Osteocyte (in vitro differentiated cells): ENCODE measurements at places on chromosomes 5 and 9. TPM values are rescaled to one million over a fixed set of nuclear protein-coding genes. Genes with fewer than 3 reads are reported as not detected.

DNA sequence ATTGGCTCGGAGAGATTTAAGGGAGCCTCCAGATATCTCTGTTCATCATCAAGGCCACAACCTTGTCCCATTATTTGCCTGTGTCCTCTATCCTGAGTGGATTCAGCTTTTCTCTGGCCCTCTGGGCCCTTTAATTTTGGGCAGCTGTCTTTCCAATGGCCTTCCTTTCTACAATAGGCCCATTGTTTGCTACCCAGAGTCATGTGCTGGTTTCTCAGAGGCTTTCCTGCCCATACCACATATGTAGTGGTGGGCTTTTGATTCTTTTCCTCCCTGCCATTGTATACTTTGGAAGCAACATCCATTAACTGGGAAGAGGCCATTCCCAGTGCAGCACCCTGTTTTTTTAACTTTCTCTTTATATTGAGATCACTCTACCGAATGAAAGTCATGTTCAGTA, 233.9 kb upstream of the SGCD start:
- no peak for DNase-seq

- no peak for DNase-seq
Measured at GRCh38 chr5:97076098-97076497, 66.3 kb downstream of the LIX1 start.

DNA sequence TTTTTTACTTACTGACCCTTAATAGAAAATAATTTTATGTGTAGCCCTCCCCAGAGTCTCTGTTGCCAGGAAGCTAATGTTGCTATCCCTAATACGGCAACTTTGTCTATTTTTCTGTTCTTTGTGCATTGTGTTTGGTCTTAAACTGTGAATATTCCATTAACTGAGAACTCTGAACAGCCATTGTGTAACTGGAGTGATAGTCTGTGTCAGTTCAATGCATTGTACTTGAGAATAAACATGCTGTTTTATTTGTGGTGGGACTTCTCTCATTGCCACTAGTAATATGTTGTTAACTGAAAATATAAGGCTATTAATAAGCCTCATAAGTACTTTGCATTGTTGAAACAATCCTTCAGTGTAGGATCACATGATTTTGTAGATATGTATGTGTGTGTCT, 278.3 kb upstream of the DMRT1 start:
- DNase-seq, result no peak

- no peak for DNase-seq
Measured at GRCh38 chr5:135395451-135395850, 3.6 kb downstream of the MACROH2A1 start.

DNA sequence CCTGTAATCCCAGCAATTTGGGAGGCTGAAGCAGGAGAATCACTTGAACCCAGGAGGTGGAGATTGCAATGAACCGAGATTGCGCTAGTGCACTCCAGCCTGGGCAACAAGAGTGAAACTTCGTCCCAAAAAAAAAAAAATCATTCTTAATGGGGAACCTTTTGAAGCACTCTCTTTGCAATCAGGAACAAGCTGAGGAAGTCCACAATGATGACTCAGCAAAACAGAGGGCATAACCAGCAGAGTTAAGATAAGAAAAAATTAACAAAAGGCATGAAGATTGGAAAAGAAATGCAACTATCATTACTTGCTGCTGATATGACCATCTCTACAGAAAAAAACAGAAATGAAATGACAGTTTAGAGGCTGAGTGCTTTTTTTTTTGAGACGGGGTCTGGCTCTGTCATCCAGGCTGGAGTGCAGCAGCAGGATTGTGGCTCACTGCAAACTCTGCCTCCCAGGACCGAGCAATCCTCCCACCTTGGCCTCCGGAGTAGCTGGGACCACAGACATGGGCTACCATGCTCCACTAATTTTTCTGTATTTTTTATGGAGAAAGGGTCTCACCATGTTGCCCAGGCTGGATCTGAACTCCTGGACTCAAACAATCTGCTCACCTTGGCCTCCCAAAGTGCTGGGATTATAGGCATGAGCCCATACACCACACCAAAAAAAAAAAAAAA, 88.0 kb downstream of the FNBP1 start:
- DNase-seq, result no peak

DNA sequence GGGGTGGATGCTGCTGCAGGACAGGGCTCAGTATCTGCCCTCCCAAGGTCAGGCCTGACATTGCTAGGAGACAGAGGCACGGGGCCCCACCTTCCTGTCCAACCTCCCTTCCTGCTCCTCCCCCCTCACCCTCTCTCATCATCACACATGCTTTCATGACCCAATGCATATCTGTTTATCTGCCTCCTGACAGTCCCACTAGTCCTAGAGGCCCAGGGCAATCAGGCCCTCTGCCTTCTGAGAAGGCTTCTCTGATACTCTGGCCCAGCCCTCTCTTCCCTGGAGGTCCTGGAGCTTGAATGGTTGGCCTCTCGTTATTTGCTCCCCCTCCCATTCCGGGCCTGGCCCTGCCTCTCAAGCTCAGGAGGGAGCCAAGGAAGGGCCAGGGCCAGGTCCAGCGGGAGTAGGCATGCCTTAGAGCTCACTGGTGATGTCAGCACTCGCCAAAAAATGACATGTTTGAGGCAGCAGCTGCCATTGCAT, 90.6 kb upstream of the SAP30L start:
- DNase-seq, result no peak

- no peak for DNase-seq
Measured at GRCh38 chr5:129899454-129899853, 4.8 kb upstream of the CHSY3 start.

DNA sequence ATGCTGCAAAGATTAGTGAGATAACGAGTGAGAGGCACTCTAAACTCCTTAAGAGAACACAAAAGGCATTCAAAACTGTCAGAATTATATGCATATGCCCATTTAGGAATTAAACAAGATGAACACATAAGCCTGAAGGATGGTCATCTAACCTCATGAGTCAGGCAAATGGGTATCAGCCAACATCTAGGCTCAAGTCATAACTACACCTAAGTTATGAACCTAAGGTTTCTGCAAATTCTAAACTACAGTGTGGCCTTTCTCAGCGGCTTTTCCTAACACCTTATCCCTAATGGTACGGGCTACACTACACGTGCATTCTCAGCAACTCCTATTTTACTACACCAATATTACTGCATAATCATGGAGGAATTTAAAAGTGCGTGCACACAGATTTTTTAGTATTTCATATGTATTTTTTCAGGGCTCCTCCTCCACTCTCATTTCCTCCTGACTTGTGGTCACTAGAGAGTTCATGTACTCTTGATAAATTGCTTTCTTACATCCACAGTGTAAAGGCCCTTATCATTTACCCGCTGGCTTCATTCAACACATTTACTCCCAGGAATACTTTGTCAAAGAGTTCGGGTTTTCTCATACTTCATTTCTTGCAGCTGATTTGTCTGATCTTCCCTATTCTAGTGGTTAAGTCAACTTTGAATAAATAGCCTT, 316.5 kb downstream of the BNC2 start:
- DNase-seq, result no peak

DNA sequence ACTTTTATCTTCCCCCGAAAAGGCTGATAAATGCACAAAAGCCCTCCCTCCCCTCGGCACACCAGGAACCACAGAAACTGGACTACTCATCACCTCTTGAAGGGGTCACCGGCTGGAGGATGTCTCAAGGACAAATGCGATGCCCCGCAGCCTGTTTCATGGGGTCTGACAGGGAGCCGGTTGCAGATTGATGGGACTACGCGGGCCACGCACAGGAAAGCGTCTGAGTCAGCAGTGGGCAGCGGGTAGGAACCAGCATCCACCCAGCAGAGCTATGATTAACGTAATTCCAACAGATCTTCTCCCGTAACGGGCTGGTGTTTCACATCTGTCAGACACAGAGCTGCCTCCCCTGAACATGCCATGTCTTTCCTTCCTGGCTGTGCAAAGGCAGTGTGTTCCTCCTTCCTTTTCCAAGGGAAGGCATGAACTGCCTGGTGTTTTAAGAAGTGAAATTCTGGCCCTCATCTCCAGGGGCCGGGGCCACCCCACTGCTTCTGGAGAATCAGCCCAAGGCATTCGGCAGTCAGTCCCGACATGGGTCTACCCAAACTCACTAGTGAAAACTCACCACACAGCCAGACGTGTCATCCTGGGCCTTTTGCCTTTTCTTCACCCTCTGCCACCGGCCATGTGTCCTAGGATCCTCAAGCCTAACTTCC, 144.4 kb upstream of the PHYKPL start:
- no peak for DNase-seq

- DNase-seq, result no peak
Measured at GRCh38 chr9:69054989-69055388, 19.4 kb downstream of the FXN start.

DNA sequence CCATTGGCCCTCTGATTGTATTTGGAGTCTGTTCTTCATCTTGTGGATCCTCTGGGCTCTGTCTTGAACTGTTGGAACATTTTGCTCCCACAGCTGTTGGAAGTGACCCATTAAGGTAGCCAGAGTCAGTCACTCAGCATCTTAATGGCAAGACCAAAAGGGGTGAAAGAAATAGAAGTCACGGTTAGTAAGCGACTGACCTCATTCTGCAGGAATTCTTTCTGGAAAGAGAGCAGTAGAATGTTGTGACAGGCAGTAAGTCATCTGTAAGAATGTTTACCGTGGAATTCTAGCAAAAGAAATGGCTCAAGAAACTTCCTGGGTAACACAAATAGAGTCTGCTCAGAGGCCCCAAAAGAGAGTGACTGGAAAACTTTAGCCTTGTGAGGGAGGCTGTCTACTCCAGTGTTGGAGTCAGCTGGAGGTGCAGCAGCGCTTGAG, 28.6 kb upstream of the TNC start:
- DNase-seq, result no peak

GRCh38 chr5:80540691-80541090, 29.4 kb downstream of the ANKRD34B start:
- no peak for DNase-seq

- no peak for DNase-seq
Measured at GRCh38 chr9:119834064-119834620, 464.9 kb upstream of the BRINP1 start.

DNA sequence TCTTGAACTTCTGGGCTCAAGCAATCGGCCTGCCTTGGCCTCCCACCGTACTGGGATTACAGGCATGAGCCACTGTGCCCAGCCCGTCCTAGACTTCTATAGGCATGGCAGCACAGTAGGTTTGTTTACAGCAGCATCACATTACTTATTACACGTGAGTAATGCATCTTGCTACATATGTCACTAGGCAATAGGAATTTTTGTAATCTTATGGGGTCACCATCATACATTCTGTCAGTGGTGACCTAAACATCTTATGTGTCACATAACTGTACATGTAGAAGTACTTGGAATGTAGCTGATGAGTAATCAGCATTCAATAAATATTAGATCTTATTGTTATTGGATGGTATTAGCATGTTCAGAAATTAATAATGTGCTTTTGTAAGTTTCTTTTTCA, 22.9 kb upstream of the ABCA1 start:
- DNase-seq, result no peak

IFNK gene
- not detected in 2 replicates for total RNA-seq

PCDHB8 gene
- 0.81 and 1.1 TPM in 2 replicates for total RNA-seq

IL5 gene
- total RNA-seq, result not detected in 2 replicates

PRDM9 gene
- total RNA-seq, result not detected in 2 replicates

TLR4 gene
- 28.9 and 30.5 TPM in 2 replicates for total RNA-seq

PRR16 gene
- 18.3 and 20.9 TPM in 2 replicates for total RNA-seq

CCDC183 gene
- total RNA-seq, result 0.89 and 0.94 TPM in 2 replicates

PCDHB5 gene
- total RNA-seq, result 6.4 and 7.5 TPM in 2 replicates
